ENCODE measurements at places on chromosomes 2 and 18. TPM values are rescaled to one million over a fixed set of nuclear protein-coding genes. Genes with fewer than 3 reads are reported as not detected.

- no peak for DNase-seq
Observed at GRCh38 chr2:74146929-74147726, 584 bp downstream of the BOLA3 start.

DNA sequence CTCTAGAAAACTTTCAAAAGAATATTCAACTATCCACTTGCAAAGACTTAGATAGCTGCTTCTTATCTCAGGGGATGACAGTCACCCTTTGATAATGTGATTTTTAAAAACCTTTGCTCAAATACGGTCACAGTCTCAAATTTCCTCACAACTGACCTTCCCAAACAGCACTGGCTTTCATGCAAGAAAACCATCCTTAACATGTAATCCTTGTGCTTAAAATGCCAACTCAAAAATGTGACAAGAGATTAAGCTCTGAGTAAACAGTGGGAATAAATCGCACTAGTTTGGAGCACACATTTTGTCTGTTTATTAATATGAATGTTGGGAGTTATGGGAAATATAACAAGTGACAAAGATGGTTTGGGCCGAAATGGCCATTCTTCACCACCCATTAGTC, 87.5 kb upstream of the CCBE1 start:
- no peak for DNase-seq

The CHMP3 gene
- total RNA-seq = 109 TPM

- no peak for DNase-seq
Observed at GRCh38 chr2:195628666-195629065, 28.4 kb upstream of the SLC39A10 start.

The NOL4 gene
- 3.6 TPM for total RNA-seq

GRCh38 chr2:162559194-162559593, 215.3 kb downstream of the GCA start:
- DNase-seq = no peak

- DNase-seq = no peak
Observed at GRCh38 chr2:62287899-62288880, 92.3 kb downstream of the B3GNT2 start.

DNA sequence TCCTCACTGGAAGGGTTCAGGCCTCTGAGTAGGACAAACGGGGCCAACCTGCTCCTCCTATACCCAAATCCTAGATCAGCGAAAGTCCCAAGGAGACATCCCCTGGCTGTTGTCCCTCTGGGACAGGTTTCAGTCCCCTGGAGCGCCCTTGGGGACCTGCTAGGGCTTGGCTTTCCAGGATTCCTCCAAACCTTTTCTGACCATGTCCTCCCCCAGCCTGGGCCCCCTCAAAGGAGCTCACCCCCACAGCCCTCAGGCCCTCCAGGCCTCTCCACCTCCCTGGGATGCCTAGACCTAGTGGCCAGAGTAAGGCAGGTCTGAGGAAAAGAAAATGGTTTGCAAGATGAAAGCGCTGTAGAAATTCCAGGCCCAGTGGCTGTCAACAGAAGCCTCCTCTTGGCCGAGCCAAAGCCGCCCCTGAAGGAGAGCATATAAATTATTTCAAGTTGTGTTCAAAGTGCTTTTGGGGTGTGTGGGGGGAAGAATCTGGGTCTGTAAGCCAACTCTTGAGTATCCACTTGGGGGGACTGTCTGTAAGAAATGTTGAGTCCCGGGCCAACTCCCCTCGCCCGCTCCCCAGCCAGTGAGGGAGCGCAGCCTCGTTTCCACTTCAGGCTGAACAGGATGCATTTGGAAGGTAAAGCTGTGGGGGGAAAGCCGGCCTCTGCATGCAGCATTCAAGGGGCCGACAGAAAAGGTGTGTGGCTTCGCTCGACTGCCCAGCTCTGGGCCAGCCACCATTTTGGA, 158.6 kb downstream of the DYSF start:
- no peak for DNase-seq

DNA sequence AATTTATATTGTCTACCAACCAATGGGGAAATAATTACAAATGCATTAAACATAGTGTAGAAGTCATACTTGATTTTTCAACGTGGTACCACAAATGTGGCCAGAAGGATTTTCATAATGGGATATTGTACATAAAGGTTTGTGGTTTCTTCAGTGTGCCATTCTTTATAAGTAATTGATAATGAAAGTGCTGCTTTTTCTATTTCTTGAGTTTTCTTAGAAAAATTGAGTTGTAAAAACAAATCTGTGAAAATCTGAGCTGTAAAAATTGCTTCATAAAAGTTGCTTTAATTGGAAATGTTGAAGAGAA, 103.6 kb downstream of the KYNU start:
- DNase-seq = no peak

GRCh38 chr2:168738062-168738461, 64.4 kb upstream of the NOSTRIN start:
- no peak for DNase-seq

DNA sequence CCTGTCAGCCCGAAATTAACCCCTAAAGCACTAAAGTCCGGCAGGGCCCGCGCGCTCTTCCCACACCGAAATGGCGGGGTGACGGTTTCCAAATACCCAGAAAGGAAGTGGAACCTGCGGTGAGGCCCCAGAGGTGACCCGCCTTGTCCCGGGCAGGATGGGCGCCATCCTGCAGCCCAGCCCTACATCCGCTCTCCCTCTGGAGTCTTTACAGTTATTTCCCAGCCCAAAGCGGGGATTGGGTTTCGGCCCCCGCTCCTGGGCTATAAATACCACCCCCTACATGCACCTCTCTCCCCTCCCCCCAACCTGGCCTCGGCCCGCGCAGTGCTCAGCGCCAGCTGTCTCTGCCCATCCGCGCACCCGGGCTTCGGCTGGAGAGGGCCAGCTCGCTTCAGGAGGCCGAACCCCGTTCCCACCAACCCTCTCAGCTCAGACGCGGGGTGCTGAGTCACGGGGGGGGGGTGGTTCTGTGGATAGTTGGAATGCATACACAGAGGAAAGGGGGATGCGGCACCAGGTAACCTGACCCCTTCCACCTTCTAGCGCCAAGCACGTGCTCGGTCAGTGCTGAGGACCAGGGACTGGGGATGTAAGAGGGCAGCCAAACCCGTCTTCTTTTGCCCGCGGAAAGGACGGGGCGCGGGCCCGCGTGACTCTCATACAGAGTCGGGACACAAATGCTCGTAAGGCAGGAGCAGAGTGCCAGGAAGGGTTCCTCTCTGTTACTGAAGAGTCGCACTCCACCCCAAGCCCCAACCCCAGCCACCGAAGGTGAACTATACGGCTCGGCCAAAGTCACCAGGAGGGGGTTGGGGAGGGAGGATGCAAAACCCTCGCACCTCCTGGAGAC, at the start of gene TUBA4B:
TSS of gene TUBA4B (plus strand) at position 344 of the 853 bp plus-strand sequence. CDS start at position 509, 165 bp downstream.
- DNase-seq = no peak

- DNase-seq = no peak
Observed at GRCh38 chr2:171087547-171087946, 73.1 kb downstream of the TLK1 start.

GRCh38 chr2:217887841-217888701, 114.7 kb downstream of the TNS1 start:
- DNase-seq = peak; percentile 42

The SPATS2L gene
- total RNA-seq = 77.4 TPM

DNA sequence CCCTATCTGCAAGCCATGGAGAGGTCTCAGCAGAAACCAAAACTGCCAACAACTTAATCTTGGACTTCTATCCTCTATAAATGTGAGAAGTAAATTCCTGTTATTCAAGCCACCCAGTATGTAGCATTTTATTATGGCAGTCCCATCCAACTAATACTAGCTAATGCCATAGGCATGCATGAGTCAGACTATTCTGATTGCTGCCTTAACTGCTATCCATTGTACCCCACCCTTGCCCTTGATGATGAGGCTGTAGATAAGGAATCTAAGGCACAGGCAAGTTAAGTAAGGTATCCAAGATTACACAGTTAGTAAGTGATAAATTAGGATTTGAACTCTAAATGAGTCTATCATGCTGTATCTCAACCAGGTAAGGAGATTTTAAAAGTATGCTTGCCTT, 223.0 kb downstream of the UBE2E3 start:
- no peak for DNase-seq

The ALLC gene
- not detected for total RNA-seq

DNA sequence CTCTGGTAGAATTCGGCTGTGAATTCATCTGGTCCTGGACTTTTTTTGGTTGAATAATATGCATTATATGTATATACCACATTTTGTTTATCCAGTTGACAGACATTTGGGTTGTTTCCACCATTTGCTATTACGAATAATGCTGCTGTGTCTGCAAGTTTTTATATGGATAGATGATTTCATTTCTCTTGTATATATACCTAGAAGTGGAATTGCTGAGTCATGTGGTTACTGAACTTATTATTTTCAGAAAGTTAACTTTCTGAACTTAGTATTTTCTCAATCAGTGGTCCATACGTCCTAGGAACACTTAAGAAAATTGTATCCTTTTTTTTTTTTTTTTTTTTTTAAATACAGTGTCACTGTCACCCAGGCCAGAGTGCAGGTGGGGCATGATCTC, 63.3 kb downstream of the RIF1 start:
- no peak for DNase-seq

GRCh38 chr2:85858841-85859240, 29.9 kb downstream of the ST3GAL5 start:
- no peak for DNase-seq

DNA sequence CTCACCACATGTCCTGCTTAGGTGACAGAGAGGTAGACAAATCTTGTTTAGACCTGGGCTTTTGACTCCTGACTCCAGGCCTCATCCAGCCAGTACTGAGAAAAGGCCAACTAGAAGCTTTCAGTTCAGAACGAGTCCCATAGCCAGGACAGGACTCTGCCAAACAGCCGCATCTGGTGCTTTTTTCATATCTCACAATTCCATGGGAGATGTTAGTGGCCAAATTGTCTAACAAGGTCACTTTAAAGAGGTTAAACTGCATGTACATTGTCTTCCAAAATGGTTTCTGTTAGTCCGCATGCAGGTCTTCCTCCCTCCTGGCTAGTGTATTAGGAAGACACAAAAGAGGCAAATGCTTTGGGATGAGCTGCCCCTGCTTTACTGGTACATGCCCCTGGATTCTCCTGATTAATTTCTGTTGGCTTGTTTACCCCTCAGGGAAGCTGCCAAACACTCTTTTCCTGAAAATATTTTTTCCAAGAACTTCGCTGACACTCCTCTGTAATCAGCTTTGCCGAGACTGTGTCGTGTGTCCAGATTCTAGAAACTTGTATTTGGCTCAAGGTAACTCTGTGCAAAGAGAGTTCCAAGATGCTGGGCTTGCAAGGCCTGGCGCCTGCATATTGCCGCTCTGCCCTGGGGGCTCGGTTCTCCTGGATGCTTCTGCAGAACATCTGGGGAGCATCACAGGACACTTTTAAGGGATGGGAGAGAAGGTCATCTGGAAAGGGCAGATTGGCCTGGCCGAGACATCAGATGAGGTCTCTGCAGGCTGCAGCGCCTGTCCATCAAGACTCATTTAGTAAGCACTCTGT, 209.2 kb upstream of the APCDD1 start:
- no peak for DNase-seq

The PLCD4 gene
- 1.1 TPM for total RNA-seq

The NDUFB3 gene
- total RNA-seq = 45.5 TPM

DNA sequence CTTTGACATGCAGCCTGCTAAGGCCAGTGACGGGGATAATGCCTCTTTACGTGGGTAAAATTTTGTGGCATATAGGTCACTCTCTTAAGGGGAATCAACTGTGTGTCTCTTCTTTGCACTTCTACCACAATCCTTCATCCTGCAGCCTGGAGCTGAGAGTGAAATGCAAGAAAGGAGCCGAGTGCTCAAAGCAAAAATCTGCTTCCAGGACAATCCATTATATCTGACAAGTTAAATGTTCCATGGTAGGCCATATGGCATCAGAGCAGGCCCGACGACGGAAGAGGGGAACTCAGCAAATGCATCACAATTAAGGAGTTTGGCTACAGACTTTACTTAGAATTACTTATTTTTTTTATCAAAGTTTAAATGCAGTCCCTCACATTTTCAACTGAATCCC, 171.2 kb downstream of the TCF4 start:
- no peak for DNase-seq

DNA sequence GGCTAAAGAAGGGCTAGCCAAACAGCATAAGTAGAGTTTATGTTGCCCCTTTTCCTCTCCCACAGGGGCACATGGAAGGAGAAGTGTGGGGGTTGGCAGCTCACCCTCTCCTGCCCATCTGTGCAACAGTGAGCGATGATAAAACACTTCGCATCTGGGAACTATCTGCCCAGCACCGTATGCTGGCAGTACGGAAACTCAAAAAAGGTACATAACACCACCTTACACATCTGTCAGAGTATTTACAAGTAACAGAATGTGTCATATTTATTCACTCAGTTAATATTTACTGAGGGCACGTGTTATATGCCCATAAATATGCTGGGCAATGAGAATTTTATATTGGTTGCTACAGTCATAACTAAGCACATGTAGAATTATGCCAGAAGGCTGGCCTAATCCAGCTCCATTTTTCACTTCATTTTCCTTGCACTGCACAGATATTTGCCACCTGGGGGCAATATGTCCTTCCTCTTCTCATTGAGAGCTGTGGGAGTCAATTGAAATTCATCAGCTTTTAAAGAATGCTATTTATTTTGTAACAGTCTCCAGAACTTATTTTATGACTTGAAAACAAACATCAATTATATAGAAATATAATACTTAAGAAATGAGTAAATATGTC, 150.6 kb downstream of the RTN4 start:
- peak; percentile 64 for DNase-seq

GRCh38 chr2:111919794-111920608, 21.6 kb downstream of the MERTK start:
- DNase-seq = no peak

GRCh38 chr18:2893056-2893455, 46.2 kb downstream of the EMILIN2 start:
- no peak for DNase-seq

DNA sequence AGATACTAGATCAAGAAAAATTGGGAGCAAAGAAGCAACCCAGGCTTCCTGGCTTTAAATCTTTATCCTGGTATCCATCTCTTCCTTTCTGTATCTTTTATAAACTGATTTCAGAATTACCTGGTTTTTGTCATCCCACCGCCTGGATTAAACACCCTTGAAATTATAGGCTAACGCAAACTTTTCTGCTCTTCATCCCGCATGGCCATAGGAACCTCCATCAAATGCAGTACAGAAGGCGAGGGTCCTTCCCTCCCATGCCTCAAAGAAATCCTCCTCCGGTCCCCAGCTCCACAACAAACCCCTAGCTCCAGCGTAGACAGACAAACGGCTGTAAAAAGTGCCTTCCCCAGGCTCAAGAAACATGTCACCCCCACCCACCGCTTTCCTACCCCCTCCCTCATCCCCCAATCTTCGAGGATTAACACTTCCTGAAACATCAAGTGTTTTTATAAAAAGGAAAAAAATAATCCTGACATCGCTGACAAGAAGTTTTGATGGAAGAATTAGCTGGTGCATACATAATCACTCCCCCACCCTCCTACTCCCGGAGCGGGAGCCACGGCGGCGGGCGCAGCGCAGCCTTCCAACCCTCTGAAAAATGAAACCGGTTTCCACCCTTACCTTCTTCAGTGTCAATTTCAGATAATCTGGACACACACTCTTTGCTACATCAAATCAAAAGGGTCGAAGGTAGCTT, 7.6 kb downstream of the DLX1 start:
- no peak for DNase-seq

- DNase-seq = no peak
Observed at GRCh38 chr2:37318401-37318800, 6.2 kb downstream of the PRKD3 start.

Data from prostate gland (tissue), 2 donors.